ENCODE measurements at places on chromosomes 1 and 21. TPM values are rescaled to one million over a fixed set of nuclear protein-coding genes. Genes with fewer than 3 reads are reported as not detected.

GRCh38 chr1:116568662-116569380 lies 2.0 kb downstream of the CD58 start:
- DNase-seq = no peak
- no peak overlapping the region for H3K27ac ChIP-seq
- H3K4me3 ChIP-seq = no peak overlapping the region
- peaks cover 53% of the 10 kb centered on the region for H3K4me1 ChIP-seq

GRCh38 chr1:187622545-187622944 lies 793.8 kb downstream of the PLA2G4A start:
- no peak overlapping the region for H3K4me3 ChIP-seq
- no peaks in the 10 kb centered on the region for H3K36me3 ChIP-seq

GRCh38 chr21:36810443-36810842 lies 111.5 kb downstream of the SIM2 start:
- H3K27me3 ChIP-seq = peaks cover 2% of the 10 kb centered on the region
- peaks cover 17% of the 10 kb centered on the region for H3K4me1 ChIP-seq
- H3K27ac ChIP-seq = no peak overlapping the region
- no peak for DNase-seq
- H3K36me3 ChIP-seq = no peaks in the 10 kb centered on the region
- no peak overlapping the region for H3K4me3 ChIP-seq

DNA sequence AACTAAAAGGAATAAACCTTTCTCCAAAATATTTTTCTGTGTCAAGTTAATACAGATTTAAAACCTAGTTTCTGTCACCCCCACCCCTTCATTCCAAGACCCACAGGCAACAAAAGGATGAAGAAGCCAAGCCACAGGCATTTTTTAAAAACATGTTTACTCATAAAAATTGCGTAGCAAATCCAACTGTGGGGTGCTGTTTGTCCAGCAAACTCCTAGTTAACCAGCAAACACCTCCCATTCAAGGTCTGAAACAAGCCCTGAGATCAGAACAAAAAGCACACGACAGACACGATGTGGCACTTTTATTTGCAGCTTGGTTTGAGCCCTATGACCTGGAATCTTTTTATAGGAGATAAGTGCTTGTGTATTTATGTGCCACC lies 149.9 kb upstream of the CAMK1G start:
- peak overlapping the region; percentile 51 for H3K4me3 ChIP-seq
- peak overlapping the region; percentile 88 for H3K27ac ChIP-seq
- peaks cover 2% of the 10 kb centered on the region for H3K27me3 ChIP-seq
- H3K36me3 ChIP-seq = no peaks in the 10 kb centered on the region
- DNase-seq = peak; percentile 42
- peaks cover 37% of the 10 kb centered on the region for H3K4me1 ChIP-seq

- H3K4me3 ChIP-seq = peak overlapping the region; percentile 55
- peaks cover 45% of the 10 kb centered on the region for H3K4me1 ChIP-seq
- DNase-seq = no peak
- H3K36me3 ChIP-seq = peaks cover 6% of the 10 kb centered on the region
- peaks cover 4% of the 10 kb centered on the region for H3K27me3 ChIP-seq
Measured at GRCh38 chr1:150552911-150553289, 3.7 kb downstream of the ADAMTSL4 start.

DNA sequence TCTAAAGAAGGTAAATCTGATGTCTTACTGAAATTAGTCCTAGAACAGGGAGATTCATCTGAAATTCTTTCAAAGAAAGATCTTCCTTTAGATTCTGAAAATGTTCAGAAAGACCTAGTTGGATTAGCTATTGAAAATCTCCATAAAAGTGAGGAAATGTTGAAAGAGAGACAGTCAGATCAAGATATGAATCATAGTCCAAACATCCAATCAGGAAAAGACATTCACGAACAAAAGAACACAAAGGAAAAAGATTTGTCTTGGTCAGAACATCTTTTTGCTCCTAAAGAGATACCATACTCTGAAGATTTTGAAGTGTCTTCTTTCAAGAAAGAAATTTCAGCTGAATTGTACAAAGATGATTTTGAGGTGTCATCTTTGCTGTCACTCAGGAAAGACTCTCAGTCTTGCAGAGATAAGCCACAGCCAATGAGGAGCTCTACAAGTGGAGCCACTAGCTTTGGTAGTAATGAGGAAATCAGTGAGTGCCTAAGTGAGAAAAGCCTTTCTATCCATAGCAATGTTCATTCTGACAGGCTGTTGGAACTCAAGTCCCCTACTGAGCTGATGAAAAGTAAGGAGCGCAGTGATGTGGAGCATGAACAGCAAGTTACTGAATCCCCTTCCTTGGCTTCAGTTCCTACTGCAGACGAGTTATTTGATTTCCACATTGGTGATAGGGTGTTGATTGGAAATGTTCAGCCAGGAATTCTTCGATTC lies 61.6 kb upstream of the QSOX1 start:
- no peaks in the 10 kb centered on the region for H3K27me3 ChIP-seq
- H3K4me1 ChIP-seq = peaks cover 18% of the 10 kb centered on the region
- H3K4me3 ChIP-seq = no peak overlapping the region
- peak overlapping the region; percentile 15 for H3K27ac ChIP-seq
- H3K36me3 ChIP-seq = peaks cover 59% of the 10 kb centered on the region

DNA sequence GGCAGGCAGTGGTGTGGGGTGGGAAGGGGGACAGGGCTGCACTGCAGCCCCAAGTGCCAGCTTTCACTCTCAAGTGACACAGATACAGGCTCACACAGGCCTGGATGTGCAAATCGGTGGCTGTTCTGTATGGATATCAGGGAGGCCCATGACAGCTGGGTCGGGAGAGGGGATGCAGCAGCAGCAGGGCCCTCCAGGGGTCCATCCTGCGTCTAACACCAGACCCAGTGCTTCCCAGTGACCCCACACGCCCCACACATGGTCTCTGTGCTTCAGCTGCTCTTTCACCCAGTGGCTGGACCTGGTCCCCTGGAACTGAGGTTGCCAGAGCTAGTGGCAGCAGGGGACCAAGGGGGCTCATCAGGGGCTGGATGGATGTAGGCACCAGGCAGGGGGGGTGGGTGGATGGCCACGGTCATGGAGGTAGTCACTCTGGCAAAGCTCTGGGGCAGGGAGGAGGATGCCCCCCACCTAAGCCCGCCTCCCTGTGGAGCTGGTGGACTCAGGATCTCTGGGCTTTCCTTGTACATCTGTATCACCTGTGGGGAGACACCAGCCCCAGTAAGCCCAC lies 13.9 kb downstream of the BTBD19 start:
- H3K4me1 ChIP-seq = peaks cover 38% of the 10 kb centered on the region
- no peak for DNase-seq
- no peak overlapping the region for H3K27ac ChIP-seq
- H3K4me3 ChIP-seq = no peak overlapping the region

GRCh38 chr1:241998412-241998921 lies 431 bp downstream of the MAP1LC3C start:
- peaks cover 3% of the 10 kb centered on the region for H3K27me3 ChIP-seq
- no peak overlapping the region for H3K27ac ChIP-seq
- peaks cover 16% of the 10 kb centered on the region for H3K4me1 ChIP-seq
- H3K4me3 ChIP-seq = peak overlapping the region; percentile 74

GRCh38 chr1:8423269-8423691 lies 105.4 kb downstream of the SLC45A1 start:
- no peak overlapping the region for H3K4me3 ChIP-seq
- H3K36me3 ChIP-seq = peaks cover 7% of the 10 kb centered on the region
- H3K27me3 ChIP-seq = no peaks in the 10 kb centered on the region
- no peak overlapping the region for H3K27ac ChIP-seq
- H3K4me1 ChIP-seq = peaks cover 22% of the 10 kb centered on the region

DNA sequence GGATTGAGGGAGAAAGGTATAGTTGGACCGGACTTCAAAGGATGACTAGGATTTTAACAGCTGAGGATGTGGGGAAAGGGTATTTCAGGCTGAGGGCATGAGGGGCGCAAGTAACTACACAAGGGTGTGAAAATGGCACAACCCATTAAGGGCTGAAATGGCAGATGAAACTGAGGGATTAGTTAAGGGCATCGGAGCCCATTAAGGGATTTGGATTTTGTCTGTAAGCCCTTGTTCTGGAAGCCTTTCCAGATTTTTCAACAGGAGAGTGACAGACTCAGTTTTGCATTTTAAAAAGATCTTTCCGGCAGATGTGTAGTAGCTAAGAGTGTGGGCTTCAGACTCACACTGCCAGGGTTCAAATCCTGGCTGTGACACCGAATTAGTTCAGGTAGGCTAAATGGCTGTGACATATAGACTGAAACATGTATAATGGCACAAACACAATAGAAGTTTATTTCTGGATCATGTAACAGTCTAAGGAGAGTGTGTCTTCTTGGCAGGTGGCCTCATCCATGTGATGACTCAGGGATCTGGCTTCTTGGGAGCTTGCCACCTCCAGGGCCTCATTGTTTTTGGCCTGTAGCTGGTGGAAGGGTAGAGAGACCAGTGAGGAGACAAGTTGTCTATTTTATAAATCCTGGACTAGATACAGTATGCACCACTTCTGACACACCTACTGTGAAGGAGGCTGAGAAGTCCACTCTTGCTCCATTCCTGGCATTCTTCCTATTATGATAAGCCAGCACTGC lies 49.6 kb downstream of the UBE2T start:
- H3K27ac ChIP-seq = no peak overlapping the region
- no peaks in the 10 kb centered on the region for H3K36me3 ChIP-seq
- peaks cover 52% of the 10 kb centered on the region for H3K4me1 ChIP-seq
- no peak overlapping the region for H3K4me3 ChIP-seq

Gene SLAMF6
- not detected for total RNA-seq

Gene ALX3
- total RNA-seq = 9.2 TPM

Gene NECAP2
- total RNA-seq = 69.8 TPM

Gene TOMM40L
- 11.0 TPM for total RNA-seq

Gene CCDC27
- not detected for total RNA-seq

Data from HFFc6 (cell line).